ENCODE measurements at places on chromosomes 7 and 10.

DNA sequence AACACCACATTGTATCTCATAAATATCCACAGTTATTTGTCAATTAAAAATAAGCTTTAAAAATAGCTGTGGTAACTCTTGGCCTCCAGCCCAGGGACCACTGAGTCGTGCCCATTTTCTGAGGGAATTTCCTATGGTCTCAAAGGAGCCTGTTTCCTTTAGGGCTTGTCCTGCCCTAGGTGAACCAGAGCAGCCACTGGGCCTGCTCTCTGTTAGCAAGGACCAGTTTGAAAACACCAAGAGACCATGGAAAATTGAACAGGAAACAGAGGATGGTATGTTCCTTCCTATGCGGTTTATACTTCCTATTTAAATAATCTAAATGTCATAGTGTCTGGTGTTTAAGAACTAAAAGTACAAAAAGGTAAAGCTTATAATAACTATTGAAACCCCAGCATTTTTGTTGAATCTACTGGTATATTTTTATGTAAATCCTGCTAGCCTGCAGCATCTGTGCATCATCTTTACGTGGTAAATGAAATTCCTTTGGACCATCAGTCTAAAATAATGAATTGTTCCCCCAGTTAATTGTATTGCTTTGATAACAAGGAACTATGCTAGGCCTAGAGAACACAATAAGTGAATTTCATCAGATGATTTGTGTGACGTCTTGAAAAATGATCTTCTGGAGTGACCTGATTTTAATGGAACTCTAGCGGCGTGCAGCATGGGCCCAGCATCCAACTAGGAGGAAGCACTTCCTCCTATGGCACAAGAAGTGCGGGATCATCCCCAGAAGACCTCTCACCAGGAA, 333.7 kb downstream of the GFRA1 start:
- DNase-seq = no peak

DNA sequence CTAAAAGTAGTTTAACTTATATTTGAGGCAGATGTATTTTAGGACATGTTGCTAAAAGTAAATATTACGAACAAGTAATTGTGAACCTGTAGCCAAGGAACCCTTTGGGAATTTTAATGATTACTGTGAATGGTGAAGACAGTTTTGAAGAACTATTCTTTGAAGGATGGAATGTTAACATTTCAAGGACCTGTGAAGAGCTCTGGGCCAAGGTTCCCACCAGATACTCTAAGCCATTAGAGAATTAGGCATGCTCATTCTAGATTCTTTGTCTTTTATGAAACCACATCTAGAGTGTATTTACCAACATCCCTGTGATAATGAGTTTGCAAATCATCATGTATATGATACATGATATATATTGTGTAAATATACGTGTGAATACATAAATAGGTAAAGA, 99.8 kb downstream of the SEPTIN7 start:
- no peak for DNase-seq

GRCh38 chr7:33698692-33699128, 206.6 kb upstream of the BMPER start:
- DNase-seq = no peak

DNA sequence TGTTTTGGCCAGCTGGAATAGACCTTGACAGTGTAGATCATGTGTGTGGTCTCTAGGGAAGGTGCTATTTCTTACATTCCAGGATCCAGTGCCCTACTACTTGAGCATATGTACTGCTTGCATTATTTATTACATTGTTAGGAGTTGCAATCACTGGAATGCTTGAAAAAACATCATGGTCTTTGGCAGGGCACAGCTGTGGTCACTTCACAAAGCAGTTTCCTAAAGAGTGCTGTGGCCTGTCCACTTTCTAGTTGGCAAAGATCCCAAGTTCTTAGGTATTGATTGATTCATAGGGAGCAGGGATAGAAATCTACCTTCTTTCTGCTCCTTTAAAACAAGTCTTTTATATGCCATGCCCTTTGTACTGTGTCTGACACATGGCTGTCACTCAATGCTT, 4.6 kb downstream of the C7orf25 start:
- no peak for DNase-seq

GRCh38 chr10:6409971-6410643, 170.0 kb downstream of the PRKCQ start:
- DNase-seq = no peak

DNA sequence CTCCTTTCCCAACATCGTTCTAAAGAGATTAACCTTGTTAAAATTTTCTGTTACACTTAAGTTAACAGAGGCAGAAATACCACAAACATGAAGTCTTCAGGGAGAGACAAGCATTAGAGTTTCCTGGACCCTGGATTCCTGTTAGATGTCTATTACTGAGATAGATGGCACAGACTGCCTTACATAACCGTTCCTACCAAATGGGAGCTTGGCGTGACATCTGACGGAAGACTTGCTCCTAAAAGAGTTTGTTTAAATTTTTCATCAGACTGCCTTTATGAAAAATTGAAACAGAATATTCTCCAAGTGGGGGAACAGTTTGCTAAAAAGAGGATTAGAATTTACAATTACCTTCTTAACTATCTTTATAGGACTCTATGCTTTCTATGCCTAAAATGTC, 22.7 kb downstream of the ANK3 start:
- no peak for DNase-seq

GRCh38 chr7:95529701-95530100, 44.0 kb downstream of the ASB4 start:
- no peak for DNase-seq

GRCh38 chr10:73842349-73842748, 31.0 kb upstream of the NDST2 start:
- DNase-seq = no peak

GRCh38 chr7:30914596-30914995, 2.9 kb downstream of the AQP1 start:
- no peak for DNase-seq

DNA sequence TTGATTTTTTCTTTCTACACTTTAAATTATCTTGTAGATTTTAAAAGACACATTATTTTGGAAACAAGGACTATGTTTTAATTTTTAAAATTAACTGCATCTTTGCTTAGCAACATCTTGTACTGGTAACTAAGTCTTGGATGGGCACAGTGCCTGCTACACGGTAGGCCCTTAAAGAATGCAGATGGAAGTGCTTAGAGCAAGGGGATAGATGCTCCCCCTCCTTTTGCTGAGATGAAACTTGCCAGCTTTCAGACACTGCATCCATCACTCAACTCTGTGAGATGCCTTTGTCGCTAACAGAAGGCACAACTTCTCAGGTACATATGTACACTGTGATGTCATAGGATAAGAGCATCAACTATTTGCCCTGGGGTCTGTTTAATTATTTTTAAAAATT, 103.9 kb downstream of the LRRC18 start:
- no peak for DNase-seq

- no peak for DNase-seq
Observed at GRCh38 chr7:123824754-123825067, 20.3 kb upstream of the HYAL4 start.

DNA sequence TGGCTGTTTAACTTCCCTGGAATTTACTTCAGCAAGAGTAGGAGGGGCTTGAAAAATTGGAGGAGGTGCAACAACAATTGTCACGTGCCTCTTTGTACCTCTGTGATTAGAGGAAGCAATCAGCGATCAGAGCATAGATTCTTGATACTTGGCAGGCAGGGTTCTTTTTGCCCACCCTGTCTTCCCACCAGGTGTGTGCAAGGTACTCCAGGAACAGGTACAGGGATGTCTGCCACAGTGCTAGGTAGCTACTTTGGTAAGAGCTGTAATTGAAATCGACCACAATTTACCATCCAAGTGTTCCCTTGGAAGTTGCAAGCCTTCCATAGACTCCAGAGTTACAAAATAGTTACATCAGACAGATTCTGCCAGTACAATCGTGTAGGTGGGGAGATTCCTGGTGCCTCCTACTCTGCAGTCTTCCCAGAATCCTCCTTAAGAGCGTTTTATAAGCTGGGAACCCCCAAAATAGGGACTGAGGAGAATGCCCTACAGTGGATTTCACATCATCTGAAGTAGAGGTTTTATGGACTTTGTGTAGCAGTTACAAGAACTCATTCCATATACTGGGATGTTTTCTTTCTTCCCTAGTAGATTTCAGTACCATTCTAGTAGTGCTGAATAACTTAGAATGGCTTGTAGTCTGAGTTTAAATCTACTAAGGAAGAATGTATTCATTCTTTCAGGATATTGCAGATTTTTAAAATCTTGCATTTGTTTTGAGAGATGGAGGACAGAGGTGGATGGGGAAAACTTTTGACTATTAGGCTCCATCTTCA, 101.9 kb downstream of the EXOC4 start:
- DNase-seq = no peak
